ENCODE measurements at places on chromosomes 4 and X.

- DNase-seq, result no peak
Observed at GRCh38 chr4:57231781-57232180, 121.6 kb upstream of the IGFBP7 start.

DNA sequence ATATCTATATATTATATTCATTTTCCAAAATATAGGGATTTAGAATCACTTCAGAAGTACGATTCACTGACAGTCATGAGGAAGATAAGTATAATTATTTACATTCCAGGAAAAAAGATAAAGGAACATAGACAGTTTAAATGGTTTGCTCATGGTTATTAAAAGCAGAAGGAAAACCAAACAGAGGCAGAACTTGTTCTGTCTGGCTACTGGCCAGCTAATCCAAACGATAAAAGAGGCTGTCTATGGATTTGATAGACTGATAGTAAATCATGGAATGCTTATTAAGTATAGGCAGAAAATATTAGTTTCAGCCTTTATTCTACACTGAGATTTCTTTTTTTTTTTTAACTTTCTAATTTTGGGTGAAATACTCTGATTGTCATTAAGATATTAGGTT is 50.2 kb downstream of the RPGR start:
- DNase-seq, result no peak

DNA sequence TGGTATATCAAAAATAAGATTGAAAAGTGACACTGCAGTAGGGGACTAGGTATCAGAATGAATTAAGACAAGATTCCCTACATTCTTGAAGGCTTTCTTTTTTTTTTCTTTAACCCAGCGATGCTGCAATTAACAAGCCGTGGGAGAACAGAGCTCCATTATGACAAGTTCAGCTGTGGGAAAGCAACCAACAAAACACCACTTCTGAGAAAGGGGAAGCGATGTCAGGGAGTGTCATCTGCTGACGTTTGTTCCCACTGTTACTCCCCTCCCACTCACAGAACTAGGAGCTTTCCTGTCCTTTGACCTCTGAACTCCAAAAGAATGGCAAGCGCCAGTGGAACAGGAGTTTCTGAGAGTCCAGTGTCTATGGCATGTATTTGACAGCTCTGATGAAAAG is 90.2 kb upstream of the SLITRK2 start:
- no peak for DNase-seq

GRCh38 chrX:110394651-110395050 is 36.0 kb downstream of the RTL9 start:
- no peak for DNase-seq

- no peak for DNase-seq
Observed at GRCh38 chr4:123624959-123625358, 228.4 kb downstream of the SPRY1 start.

GRCh38 chr4:106614441-106614840 is 245.9 kb upstream of the GIMD1 start:
- no peak for DNase-seq

DNA sequence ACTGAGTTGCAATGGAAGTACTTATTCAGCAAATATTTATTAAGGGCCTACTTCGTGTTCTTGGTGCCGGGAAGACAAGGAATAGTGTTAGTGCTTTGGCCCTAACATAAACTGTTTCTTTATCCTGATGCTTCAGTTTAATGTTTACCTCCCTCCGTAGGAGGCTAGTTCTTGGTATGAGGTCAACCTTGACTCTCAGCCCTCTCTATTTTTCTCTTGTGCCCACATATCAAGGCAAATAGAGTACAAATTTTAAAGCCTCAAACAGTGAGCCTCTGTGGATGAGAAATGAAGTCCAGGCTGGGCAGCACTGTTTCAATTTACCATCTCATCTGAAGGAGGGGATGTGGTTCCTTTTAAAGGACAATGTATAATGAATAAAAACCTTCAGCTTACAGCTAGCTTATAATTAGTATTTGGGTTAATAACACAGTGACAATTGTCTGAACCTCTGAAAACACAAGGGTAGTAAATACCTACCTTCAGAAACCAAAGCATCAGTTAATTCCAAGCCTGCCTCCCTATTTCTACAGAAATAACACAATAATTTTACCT is 68.5 kb downstream of the SH3RF1 start:
- no peak for DNase-seq

DNA sequence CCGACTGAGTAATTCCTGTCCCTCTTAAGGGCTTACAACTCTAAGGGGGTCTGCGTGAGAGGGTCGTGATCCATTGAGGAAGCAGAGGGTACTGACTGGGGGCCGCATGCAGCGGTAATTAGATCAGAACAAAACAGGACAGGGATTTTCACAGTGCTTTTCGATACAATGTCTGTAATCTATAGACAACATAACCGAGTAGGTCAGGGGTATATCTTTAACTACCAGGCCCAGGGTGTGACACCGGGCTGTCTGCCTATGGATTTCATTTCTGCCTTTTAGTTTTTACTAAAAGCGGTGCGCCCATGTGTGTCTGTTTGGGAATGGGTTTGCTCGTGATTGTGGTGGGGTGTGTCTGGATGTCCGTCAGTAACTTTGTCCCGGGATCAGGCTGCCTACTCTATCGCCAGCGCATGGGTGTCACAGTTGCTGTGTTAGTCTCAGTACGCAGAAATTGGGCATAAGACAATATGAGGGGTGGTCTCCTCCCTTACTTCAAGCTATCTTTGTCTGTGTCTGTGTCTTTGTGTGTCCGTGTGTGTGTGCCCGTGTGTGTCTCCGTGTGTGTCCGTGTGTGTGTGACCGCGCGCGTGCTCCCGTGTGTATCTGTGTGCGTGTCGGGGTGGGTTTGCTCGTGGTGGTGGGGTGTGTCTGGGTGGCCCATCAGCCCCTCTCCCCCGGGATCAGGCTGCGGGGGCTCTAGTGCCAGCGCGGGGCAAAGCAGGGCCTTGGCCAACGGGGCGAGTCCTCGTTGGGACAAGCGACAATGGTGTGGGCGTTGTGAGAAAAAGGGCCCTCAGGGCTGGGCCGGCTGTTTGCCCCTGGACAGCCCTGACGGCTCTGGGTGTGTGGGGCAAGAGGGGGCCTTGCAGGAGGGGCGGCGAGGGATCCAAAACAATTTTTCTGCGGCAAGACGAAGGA is 10.4 kb downstream of the FRG2 start:
- no peak for DNase-seq

DNA sequence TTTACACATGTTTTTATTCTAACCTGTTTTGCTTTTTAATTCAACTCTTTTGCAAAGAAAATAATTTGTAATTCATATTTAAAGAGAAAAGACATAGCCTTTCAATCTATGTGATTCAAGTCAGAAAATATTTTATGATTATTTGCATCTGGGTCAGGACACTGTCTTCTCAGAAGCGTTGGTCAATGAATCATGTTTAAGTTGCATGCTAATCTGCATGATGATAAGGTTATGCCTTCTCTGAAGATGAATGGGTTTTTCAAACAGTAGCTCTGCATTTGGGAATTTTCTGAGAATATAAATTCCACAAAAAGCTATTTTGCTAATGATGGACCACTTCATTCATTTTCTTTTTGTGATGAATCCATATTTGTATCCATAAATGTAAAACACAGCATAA is 282.5 kb downstream of the TMA16 start:
- no peak for DNase-seq

DNA sequence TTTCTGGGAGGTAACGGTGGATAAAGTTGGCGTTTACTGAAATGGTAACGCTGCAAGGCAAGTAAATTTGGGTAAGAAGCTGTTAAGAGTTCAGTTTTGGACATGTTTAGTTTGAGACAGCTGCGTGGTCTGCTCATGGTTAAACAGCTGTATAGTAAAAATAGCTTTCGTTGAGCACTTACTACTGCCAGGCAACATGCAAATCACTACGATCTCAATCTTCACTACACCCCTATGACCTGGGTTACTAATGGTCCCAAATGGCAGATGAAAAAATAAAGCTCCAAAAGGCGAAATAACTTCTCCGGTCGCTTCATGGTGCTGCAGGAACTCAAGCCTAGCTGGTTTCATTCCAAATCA is 22.2 kb downstream of the FABP2 start:
- no peak for DNase-seq

GRCh38 chr4:8410066-8410625 is 30.4 kb downstream of the ACOX3 start:
- DNase-seq, result no peak

DNA sequence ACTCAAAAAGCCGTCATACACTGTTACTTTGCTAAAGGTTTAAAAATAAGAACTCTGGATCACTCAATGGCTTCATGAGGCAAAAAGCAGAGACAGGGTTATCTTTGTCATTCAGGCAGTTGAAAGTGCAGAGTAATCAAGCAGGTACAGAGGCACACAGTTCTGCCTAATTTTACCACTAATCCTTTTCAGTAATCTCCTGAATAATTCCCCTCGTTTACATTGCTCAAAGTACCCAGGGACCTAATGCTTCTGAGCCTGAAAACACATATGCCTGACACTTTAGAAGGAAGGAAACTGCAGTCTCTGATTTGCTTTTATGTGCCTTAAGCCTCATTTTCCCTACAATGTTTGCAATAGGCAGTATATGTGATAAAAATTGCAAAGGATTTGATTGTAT is 71.4 kb upstream of the TRAM1L1 start:
- DNase-seq, result no peak

DNA sequence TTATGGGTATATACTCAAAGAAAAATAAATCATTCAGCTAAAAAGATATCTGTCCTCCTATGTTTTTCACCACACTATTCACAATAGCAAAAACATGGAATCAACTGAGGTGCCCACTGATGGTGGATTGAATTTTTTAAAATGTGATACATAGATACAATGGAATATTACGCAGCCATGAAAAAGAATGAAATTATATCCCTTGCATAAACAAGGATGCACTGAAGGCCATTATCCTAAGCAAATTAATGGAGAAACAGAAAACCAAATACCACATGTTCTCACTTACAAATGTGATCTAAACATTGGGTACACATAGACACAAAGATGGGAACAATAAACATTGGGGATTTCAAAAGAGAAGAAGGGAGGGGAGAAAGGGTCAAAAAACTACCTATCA is 964.2 kb upstream of the IGFBP7 start:
- DNase-seq, result no peak

DNA sequence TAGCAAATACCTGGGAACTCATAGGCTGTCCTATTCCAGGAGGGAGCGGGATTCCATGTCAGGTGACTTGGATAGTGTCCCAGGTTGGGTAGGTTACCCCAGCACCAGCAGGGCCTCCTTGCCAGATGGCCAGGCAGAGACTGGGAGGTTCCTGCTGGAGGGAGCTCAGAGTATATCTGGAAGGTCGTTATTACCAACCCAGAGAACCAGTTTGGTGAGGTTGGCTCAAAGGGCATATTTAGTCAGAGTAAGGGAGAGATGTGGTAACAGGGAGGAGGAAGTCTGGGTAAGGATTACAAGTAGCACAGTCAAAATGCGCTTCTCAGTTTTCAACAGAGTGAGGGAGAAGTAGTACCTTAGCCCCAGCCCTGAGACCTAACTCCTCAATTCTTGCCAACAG is 53.3 kb upstream of the LNX1 start:
- DNase-seq, result no peak

DNA sequence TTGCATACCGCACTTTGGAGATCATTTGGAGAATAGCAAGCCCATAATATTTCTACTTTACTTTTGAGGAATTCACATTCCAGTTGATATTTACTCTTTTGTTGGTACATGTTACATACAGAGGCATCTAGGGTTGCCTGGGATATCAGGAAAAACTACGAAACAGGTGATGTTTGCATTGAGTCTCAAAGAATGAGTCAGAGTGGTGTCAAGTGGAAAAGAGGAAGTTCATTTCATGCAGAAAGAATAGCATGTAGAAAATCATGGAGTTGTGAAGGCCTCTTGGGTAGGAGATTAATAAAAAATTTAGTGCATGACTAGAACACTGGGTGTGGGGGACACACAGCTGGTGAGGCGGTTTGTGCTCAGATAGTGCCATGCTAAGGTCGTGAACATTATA is 33.5 kb upstream of the ELOVL6 start:
- DNase-seq, result no peak

DNA sequence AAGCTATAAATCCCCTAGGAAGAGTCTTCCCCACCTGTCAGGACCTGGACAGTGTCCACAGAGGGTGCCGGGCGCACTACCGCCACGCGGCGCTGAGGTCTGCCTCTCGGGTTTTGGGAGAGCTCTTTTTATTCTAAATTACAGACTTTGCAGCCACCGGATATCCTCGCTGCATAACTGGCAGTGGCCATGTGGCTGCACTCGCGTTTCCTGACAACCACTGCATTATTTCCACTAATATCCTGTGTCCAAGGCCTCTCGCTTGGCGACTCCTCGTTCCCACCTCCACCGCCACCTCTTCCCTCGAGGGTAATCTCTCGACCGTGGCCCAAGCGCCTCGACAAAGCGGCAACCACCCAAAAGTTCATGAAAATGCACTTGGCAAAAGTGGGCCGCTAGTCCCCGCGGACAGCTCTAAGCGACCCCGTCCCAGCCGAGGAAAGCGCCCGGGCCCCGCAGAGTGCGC is 512 bp upstream of the TMEM131L start:
- DNase-seq, result no peak

DNA sequence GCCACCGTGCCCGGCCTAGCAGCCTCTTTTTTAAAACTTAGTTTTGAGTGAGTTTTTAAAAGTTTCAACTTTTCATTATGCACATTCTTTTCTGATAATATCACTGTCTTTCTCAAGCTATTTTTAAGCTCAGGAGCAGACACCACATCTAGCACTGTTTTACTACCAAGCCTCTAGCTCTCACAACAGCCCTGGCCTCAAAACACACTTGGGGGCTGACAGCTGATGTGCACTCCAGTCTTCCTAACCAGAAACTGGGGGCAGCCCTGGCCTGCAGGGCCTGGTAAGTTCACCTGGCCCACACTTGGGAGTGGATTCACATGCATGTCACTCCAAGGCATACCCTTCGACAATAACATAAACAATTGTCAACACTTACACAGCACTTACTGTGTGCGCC is 34.0 kb downstream of the CENPU start:
- DNase-seq, result no peak

- DNase-seq, result no peak
Observed at GRCh38 chr4:53307210-53307609, 58.7 kb downstream of the SCFD2 start.

GRCh38 chr4:25839233-25839632 is 23.6 kb downstream of the SEL1L3 start:
- no peak for DNase-seq

- no peak for DNase-seq
Observed at GRCh38 chr4:2105559-2105958, 46.4 kb downstream of the NAT8L start.

GRCh38 chr4:8756816-8757215 is 114.8 kb downstream of the HMX1 start:
- DNase-seq, result no peak

- DNase-seq, result no peak
Observed at GRCh38 chr4:177080388-177080787, 229.3 kb upstream of the NEIL3 start.

- DNase-seq, result no peak
Observed at GRCh38 chr4:186727977-186728519, 4.4 kb upstream of the FAT1 start.

- DNase-seq, result no peak
Observed at GRCh38 chr4:168537571-168537970, 40.7 kb downstream of the PALLD start.

DNA sequence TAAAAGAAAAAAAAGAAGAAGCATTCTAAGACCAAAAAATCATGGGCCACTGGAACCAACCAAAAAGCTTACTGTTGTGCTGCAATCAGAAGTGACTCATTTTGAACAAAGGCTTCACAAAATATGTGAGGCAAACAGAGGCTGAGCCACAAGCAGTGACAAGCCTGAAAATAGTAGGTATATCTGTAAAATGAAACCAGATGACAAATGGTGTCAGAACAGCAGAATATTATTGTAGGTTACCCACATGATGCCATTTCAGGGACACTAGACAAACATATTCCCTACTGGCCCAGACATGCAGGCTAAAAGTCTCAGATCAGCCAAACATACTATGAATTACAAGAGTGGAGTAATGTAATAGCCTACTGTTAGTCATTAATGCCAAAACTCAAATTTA is 1301.8 kb upstream of the DIAPH2 start:
- no peak for DNase-seq

Measured in H1 (cell line).